Tracheal epithelial cell (primary cell): ENCODE measurements at places on chromosomes 3 and 15. TPM values are rescaled to one million over a fixed set of nuclear protein-coding genes. Genes with fewer than 3 reads are reported as not detected.

CHCHD6 gene
- total RNA-seq, result 17.6 and 23.7 TPM in 2 replicates

SCAMP5 gene
- total RNA-seq, result 0.72 and 1.9 TPM in 2 replicates

SLC15A2 gene
- 0.96 and 6.2 TPM in 2 replicates for total RNA-seq

EPHB3 gene
- total RNA-seq, result 16.6 and 26.3 TPM in 2 replicates

FSIP1 gene
- total RNA-seq, result 9.4 and 14.5 TPM in 2 replicates

ARPIN gene
- total RNA-seq, result 8.9 and 10.7 TPM in 2 replicates

GHRL gene
- total RNA-seq, result not detected in 2 replicates

ZBBX gene
- 0.21 and 0.48 TPM in 2 replicates for total RNA-seq

DGKG gene
- total RNA-seq, result 0.48 TPM in 1 of 2 replicates, not detected in the other

BRPF1 gene
- total RNA-seq, result 10.7 and 14.5 TPM in 2 replicates

POPDC2 gene
- not detected in 2 replicates for total RNA-seq

TGM4 gene
- 0.48 TPM in 1 of 2 replicates, not detected in the other for total RNA-seq

SLCO2A1 gene
- total RNA-seq, result 0.24 TPM in 1 of 2 replicates, not detected in the other

GPR87 gene
- 57.6 and 83.1 TPM in 2 replicates for total RNA-seq

PTX3 gene
- total RNA-seq, result 0.85 and 5.8 TPM in 2 replicates

IL1RAP gene
- 42.4 and 43.1 TPM in 2 replicates for total RNA-seq

GCNT3 gene
- total RNA-seq, result 5.3 and 10.4 TPM in 2 replicates

P2RY14 gene
- total RNA-seq, result under 0.01 TPM in 1 of 2 replicates, not detected in the other

GATA2 gene
- total RNA-seq, result under 0.01 TPM in 1 of 2 replicates, not detected in the other

CTXN2 gene
- total RNA-seq, result not detected in 2 replicates

OR5K2 gene
- not detected in 2 replicates for total RNA-seq

CCR1 gene
- not detected in 2 replicates for total RNA-seq

ROBO2 gene
- total RNA-seq, result 0.21 and 0.96 TPM in 2 replicates

ARHGEF26 gene
- total RNA-seq, result 0.24 and 0.85 TPM in 2 replicates

ITGA11 gene
- total RNA-seq, result not detected in 2 replicates

ABHD17C gene
- total RNA-seq, result 17.4 and 33.5 TPM in 2 replicates

SI gene
- total RNA-seq, result not detected in 2 replicates

NOX5 gene
- total RNA-seq, result under 0.01 TPM in 1 of 2 replicates, not detected in the other

CYP8B1 gene
- total RNA-seq, result not detected in 2 replicates

FHIT gene
- 2.7 and 3.4 TPM in 2 replicates for total RNA-seq

SPINT1 gene
- 258 and 274 TPM in 2 replicates for total RNA-seq

LSAMP gene
- total RNA-seq, result under 0.01 TPM in 1 of 2 replicates, not detected in the other

XPC gene
- 27.7 and 29.6 TPM in 2 replicates for total RNA-seq
